Muscle of arm (tissue), 14 donors: ENCODE measurements at places on chromosomes 6 and 20.

DNA sequence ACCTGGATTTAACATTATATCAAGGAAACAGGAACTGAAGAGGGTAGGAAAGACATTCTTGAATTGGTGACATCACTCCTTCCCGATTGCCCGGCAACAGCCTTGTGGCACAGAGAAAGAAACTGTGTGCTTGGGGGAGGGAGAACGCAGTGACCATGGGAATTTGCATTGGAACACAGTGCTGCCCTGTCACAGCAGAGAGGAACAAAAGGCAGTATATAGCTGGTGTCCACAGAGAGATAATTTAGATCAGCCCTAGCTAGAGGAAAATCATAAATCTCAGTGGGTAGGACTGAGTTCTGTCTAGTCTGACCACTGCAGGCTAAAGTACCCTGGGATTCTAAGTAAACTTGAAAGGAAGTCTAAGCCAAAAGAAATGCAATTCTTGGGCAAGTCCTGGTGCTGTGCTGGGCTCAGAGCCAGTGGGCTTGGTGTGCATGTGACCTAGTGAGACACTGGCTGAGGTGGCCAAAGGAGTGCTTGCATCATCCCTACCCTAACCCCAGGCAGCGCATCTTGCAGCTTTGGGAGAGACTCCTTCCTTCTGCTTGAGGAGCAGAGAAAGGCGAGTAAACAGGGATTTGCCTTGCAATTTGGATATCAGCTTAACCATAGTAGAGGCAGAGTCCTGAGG is 697.6 kb downstream of the HACE1 start:
- no peak for DNase-seq

- no peak for DNase-seq
Observed at GRCh38 chr6:15292721-15293302, 46.9 kb downstream of the JARID2 start.

DNA sequence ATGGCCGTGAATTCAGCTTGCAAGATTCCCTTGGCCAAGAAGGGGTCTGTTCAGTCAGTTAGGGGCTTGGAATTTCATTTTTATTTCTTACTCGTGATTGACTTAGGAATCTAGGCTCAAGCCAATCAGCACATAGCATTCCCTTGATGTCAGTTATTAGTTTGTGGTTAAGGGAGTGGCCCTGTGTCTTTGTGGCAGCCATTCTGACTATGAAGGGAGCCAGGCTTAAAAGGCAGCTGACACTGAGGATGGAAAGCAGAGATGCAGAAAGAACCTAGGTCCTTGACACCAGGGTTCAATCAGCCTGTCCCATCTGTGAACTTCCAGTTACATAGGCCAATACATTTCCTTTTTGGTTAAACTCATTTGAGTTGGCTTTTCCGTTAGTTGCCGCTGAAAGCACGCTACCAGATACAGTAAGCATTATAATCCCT is 48.1 kb downstream of the MCUR1 start:
- no peak for DNase-seq

DNA sequence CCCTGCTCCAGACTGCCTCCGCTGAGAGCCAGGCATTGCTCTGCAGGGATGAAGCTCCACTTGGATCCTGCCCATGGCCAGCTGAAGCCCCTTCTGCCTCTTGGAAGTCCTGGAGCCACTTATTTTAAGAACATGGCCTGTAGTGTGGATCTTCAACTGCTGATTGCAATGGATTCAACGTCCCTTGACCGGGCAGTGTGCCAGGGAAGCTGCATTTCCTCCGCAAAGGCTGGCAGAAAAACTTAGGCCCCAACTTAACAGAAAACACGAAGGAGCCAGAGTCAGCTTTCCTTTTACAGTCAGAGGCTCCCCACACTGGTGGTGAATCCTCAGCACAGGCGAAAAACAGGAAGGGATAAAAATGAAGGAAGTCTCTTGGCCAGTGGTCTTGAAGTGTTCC is 26.3 kb upstream of the FOXQ1 start:
- peak; percentile 22 for DNase-seq

DNA sequence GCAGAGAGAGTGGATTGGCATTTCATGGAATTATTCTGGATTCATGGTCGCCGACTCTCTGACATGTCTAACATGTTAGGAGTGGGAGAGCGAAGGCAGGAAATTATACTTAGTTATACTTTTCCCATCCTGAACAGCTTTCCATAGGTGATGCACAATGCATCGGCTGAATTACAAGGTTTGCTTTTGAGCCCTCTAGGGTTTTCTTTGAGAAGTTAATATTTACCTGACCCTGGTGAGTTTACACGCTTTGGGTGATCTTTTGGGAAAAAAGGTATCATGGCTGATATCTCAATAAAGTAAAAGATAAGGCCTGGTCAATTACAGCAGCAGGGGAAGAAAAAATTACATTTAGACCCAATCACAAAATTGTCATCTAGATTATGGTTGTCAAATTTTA is 14.0 kb upstream of the NKX2-2 start:
- DNase-seq = no peak

DNA sequence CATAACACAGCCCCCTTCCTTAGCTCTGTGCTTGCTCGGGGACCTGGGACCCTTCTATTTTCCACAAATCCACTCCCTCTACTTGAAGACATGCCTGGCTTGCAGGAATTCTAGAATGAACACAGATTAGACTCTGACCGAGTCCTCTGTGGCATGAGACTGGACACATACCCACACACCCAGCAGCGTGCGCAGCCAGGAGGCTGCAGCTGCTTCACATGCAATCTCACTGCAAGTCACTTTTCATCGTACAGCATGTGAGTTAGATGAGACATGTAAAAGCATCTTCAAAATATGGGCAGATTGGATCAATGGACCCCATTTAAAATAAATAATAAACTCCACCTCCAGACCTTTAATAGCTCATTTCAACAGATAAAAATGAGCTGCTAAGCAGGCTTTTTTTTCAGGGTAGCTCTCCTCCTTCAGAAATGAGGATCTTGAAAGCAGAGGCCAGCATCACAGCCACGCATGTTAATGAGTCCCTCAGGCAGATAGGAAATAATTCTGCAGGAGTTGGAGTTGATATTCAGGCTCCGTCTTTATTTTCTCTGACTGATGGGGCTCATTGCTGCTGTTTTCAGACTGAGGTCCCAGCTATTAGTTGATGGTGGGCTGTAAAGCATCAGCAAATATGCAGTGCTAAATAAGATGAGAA is 215.1 kb upstream of the GGTLC1 start:
- DNase-seq = no peak

- no peak for DNase-seq
Observed at GRCh38 chr20:1831096-1831495, 64.1 kb upstream of the SIRPA start.
